ENCODE measurements at places on chromosomes 6 and 20.

DNA sequence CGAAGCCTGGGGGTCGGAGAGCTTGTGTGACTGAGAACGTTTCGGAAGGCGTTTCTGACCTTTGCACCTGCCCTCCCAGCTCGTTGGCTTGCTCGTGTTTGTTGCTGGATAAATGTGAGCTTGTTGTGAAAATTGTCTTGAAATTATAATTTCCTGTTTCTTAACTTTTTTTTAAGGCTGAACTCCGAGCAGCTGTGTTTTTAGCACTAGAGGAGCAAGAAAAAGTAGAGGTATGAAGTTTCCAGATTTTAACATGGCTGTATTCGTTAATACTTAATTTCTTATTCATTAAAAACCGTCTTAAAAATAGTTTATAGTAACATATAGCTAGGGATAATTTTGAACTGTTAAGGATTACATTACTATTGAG is 672 bp downstream of the CEP43 start:
- no peak for DNase-seq

DNA sequence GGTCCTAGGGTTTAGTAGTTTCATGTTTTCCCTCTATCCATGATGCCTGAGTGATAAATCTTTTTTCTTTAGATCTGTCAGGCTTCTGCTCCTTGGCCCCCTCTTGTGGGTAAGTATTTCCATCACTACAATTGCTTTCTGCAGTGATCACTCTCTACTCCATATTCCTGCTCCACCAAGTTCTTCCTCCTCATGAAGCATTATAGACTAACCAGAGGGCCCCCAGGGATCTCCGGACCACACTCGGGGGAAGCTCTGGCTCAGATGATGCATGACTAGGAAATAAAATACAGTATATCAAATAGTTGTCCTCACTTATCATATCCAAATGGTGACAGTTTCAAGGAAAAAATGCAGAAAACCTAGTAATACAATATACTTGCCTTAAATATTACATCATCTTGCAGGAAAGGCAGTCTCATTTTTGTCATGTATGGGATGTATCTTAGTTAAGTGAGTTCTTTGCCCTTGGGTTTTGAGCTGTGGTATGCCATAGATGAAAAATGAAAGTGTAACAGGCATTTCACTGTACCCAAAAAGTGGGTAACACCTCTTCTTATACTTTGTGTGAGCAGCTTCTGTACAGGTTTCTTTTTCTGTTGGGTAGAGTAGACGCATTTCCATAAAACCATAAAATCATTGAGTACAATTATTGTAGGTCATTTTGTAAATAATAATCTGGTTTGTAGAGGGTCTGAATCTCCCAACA is 200.9 kb upstream of the EYA4 start:
- DNase-seq: no peak

DNA sequence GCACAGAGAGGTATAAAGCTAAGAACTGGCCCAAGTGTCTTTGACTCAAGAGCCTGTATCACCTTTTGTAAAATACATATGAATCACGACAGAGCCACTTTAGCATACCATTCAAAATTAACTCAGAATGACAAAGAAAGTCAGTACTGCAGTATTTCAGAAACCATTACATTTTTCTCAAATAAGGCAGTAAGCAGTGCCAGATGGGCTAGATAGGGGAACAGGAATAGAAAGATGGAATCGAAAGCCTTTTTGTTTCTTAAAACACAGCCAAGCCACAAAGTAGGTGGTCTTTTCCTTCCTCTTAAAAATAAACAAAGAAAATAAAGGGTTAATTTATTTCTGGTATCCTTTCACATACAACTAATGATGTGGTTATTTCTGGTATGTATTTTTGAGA is 10.3 kb downstream of the CLDN20 start:
- DNase-seq: no peak

DNA sequence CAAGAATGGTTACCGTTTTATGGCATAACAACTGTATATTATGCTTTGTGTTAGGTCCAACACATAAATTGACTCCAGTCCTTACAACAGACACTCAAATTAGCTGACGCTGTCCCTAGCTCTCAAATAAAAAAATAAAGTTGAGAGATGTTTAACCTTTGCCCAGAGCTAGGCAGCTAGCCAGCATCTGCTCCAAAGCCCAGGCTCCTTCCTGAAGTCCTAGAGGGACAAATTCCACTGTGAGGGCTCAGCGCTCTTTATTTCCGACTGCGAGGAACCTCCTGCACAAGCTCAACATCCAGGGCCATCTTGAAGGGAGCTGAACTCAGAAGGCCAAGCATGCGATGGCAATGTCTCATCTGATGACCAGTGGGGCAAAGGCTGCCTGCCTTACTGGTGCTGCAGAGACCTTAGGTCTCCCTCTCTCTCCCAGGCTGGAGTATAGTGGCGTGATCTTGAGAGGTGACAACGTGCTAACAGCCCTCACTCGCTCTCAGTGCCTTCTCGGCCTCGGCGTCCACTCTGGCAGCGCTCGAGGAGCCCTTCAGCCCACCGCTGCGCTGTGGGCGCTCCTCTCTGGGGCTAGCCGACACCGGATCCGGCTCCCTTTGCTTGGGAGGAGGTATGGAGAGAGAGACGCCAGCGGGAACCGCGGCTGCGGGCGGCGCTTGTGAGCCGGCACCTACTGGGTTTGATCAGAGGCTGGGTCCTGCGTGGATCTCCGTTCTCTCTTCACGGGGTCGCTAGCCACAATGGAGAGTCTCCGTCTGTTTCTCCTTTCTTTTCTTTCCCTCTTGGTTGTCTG is 24.7 kb upstream of the GFOD1 start:
- DNase-seq: no peak

GRCh38 chr20:36904690-36905089 is 28.8 kb downstream of the TLDC2 start:
- no peak for DNase-seq

GRCh38 chr6:38064431-38064830 is 244.9 kb downstream of the ZFAND3 start:
- no peak for DNase-seq

GRCh38 chr6:150185732-150186117 is 42.9 kb downstream of the PPP1R14C start:
- DNase-seq: no peak

GRCh38 chr6:106512968-106513574 is 116.2 kb downstream of the RTN4IP1 start:
- DNase-seq: no peak

GRCh38 chr6:40044196-40044595 is 109.9 kb upstream of the MOCS1 start:
- no peak for DNase-seq

All from CD8-positive, alpha-beta T cell (primary cell).